ENCODE measurements at places on chromosomes 2 and 18.
A peak's percentile ranks its signal among the peaks of the same experiment; 100 is the strongest.

DNA sequence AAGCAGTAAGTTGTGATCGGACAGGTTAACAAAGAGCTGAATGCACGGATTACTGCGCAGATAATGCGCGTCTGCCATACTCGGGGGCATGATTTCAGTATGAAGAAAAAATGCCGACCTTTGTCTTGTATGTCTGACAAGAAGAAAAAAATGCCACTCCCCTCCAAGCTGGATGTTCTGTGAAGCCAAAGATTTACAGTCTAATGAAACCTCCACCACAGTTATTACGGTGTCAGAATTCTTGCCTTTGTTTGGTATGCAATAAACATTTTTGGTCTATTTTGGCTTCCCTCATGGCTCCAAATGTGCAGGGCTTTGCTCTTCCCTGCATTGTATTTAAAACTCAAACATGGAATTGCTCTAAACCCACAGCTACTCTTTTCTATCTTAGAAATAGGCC lies 72.2 kb upstream of the THUMPD2 start:
- DNase-seq: no peak

GRCh38 chr2:101064868-101065549 lies 62.9 kb downstream of the RPL31 start:
- DNase-seq: no peak

DNA sequence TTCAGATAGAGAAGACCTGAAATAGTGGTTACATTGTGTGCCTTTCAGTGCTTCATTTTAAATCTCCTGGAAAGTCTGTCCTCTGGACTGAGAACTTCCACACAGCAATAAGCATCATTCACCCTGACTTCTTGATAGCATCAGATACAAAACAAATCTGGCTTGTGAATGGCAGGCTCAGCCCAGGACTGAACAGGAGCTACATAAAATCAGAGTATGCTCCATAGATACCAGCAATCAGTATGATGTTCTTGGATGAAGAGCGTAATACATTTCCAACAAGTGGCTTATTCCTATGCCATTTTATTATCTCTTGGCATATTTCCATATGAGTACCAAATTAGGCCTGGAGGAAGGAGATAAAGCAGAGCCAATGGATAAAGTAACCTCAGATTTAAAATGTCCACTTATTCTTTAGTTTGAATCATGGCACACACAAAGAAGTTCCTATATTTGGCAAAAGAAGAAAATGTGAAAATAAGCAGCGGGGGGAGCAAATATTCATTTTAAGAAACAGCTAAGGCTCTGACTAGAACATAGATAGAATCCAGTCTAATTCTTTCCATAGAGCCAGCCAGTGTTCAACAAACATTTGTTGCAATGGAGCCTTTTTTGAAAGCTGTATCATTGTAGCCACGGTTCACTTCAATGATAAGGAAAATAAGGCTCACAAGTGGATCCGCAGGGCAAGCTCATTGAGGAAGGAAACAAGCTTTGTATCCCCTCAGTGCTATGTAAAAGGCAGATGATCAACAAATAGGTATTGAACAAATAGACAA lies 230.8 kb upstream of the CHAC2 start:
- no peak for DNase-seq

GRCh38 chr2:238513346-238513745 lies 86.6 kb downstream of the ASB1 start:
- no peak for DNase-seq

GRCh38 chr2:206063635-206064034 lies 22.3 kb downstream of the INO80D start:
- no peak for DNase-seq

DNA sequence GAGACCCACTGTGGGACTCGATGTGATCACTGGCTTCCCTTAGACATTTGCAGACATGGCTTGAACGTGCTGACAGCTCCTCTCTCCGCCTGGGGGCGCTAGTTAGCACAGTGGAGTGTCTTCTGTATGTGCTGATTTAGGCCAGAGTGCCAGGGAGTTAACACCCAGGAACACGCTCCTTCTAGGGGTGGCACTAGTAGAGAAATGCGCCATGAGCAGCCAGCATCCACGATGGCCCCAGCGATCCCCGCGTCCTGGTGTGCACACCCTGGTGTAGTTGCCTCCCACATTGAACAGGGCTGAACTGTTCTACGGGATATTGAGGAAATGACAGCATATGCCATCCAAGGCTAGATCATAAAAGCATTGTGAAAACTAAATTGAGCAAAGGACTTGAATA lies 11.4 kb upstream of the NMUR1 start:
- DNase-seq: no peak

DNA sequence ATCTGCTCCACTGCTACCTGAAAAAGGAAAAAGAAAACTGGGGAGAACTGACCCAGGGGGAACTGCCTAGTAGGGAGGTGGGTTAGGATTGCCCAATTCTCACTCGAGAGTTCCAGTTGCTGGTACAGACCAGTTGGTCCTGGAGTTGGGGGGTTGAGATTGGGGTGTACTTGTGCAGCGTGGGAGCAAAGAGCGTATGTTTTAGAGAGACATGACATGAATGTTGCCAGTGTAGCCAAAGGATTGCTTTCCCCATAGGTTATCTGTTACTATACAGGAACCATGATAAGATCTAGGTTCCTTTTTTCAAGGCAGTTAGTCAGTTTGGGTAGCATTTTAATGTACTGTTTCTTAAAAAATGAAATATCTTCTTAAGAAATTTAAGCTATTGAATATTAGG lies 68.6 kb downstream of the APLF start:
- DNase-seq: no peak

GRCh38 chr18:79413025-79413424 lies 17.3 kb downstream of the NFATC1 start:
- no peak for DNase-seq

DNA sequence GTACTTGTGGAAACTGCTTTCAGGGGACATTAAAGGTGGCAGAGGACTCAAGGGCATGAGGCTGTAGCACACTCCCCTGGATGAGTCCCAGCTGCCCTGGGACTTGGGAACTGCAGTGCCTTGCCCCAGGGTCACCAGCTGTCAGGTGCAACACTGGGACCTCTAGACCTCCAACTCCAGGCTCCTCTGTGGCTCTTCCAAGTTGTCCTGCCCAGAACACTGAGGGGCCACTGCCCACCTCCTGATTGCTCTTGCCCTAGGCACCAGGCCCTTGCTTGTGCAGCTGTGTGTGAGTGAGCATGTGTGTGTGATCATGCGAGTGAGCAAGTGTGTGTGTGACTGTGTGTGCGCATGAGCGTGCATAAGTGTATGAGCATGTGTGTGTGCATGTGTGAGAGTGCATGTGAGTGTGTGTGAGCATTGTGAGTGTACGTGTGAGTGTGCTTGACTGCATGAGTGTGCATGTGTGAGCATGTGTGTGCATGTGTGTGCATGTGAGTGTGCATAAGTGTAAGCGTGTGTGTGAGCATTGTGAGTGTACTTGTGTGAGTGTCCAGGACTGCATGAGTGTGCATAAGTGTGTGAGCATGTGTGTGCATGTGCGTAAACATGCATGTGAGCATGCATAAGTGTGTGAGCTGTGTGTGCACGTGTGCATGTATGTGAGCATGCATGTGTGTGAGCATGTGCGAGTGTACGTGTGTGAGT lies 301.5 kb downstream of the NDUFA10 start:
- DNase-seq: no peak

- DNase-seq: no peak
Observed at GRCh38 chr18:44796429-44797428, 116.0 kb downstream of the SETBP1 start.

DNA sequence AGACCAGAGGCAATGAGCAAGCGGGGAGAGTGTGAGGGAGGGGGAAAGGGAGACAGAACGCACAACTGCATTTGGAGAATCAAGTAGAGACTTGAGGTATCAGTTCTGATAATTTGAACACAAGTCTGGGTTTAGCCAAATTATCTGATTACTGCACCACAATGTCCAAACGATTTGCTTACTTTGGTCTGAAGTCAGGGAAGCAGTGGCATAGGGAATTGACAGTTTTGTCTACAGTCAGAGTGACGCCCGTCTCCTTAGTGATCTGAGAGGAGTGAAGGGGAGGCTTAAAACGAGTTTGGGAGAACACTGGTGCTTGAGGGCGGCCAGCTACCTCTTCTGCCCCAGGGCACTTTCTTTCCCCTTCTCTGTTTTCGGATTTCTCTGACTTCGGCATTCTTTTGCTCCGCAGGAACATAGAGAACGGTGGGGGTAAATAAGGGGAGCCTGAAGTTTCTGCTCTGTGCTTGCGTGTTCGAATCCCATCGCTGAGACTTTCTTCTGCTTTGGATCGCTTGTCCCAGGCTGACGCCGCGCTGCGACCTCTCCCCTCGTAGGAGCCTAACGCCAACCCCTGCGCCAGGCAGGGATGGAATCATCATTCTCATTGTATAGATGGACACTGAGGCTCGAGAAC lies 2.9 kb upstream of the DLX2 start:
- no peak for DNase-seq

- DNase-seq: no peak
Observed at GRCh38 chr18:6001867-6002266, 106.5 kb upstream of the TMEM200C start.

DNA sequence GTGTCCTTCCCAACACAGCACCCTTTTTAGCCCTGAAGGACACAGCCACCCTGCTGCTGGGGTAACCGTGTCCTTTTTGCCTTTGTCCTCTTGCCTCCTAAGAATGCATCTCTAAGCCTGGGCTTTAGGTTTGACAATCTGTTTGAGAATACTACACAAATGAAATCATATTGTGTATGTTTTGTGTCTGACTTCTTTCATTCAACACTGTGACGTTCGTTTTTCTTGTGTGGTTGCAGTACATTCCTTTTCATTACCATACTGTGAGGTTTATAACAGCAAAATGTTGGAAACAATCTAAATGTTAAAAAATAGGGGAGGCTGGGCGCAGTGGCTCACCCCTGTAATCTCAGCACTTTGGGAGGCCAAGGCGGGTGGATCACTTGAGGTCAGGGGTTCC lies 11.2 kb downstream of the ASPRV1 start:
- no peak for DNase-seq

DNA sequence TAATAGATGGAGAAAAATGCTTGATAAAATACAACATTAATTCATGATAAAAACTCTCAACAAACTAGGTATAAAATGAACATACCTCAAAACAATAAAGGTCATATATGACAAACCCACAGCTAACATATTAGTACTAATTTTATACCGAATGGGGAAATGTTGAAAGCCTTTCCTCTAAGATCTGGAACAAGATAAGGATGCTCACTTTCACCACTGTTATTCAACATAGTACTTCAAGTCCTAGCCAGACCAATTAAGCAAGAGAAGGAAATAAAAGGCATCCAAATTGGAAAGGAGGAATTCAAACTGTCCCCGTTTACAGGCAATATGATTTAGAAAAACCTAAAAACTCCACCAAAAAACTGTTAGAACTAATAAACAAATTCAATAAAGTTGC lies 61.5 kb upstream of the CTIF start:
- DNase-seq: no peak

DNA sequence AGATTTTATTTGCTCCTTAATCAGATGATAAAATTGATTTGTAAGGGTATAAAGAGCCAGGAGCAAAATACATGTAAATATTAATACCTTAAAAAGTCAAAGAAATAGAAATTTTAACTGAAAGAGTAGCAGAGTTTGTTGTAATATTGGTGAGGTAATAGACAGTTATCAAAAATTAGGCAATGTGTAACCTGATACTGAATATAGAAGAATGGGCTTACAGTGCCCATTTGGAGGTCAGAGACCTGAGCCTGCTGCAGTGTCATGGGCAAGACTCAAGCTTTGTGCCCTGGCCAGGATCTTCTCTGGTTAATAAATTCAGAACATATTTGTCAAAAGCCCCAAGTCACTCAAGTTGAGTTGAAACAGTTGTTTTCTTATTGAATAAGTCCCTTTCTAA lies 29.7 kb upstream of the TMEM247 start:
- no peak for DNase-seq

GRCh38 chr2:230664128-230664527 lies 48.5 kb upstream of the CAB39 start:
- DNase-seq: peak; percentile 7

- DNase-seq: no peak
Observed at GRCh38 chr2:69791045-69791444, 38.4 kb upstream of the GMCL1 start.

- DNase-seq: no peak
Observed at GRCh38 chr2:160353166-160353565, 140.4 kb downstream of the RBMS1 start.

DNA sequence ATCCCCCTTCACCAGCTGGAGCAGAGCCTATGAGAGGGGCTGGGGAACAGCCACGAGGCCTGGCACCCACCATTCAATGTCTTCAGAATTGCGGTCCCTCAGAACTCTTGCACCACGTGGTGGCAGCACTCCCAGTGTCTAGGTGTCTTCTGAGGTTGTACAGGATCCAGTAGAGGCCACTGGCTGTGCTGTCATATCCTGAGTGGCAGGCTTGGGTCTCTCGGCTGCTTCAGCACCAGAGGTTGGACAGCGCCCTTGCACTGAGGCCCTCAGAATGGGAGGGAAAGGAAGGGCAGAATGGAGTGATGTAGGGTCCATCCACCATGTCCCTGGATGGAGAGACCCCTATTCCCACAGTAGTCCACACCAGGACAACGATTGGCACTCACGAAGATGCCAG lies 112.0 kb upstream of the TEKT4 start:
- DNase-seq: no peak

DNA sequence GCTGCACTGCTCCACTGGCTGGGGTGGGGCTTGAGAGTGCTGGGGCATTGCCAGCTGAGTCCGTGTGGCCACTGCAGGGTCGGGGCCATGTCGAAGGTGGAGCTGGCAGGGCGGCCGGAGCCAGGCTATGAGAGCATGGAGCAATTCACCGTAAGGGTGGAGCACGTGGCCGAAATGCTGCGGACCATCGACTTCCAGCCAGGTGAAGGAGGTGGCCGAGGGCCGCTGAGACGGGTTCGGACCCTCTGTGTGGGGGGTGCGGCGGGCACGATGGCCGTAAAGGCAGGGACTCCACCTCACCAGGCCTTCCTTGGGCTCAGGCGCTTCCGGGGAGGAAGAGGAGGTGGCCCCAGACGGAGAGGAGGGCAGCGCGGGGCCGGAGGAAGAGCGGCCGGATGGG lies 2.1 kb downstream of the UCN start:
- DNase-seq: no peak

DNA sequence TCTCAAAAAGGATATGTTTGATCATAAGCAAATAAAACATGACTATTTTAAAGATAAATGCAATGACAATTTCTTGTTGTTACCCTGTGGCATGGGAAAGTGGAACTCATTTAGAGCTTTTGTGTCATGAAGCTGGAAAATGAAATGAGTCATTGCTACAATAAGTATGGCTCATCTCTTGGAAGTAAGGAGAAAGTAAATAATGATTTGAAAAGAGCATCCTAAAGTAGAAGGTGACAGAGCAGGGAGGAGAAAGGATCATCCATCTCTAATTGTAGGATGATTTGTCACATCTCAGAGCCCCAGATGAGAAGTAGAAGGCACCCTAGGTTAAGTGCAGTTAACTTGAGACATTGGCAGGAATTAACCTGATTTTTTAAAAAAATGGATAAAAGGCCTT lies 200.5 kb downstream of the CPS1 start:
- DNase-seq: no peak

GRCh38 chr18:3368193-3368592 lies 81.8 kb upstream of the TGIF1 start:
- no peak for DNase-seq

DNA sequence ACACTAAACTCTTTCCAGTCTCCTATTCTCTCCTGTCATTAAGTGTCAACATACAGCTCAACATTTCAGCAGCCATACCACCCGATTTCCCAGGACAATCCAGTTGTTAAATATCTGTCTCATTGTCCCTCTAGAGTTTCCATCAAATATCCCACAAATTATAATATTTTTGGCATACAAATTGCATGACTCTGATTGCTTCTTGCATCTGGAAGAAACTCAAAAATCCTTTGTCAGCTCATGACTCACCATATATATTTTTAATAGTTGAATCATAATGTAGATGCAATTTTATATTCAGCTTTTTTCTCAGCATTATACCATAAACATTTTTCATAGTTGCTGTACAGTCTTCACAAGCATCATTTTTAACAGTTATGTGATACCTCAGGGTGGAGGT lies 7.2 kb downstream of the SLC30A3 start:
- DNase-seq: no peak
